Epithelial cell of proximal tubule (primary cell): ENCODE measurements at places on chromosomes 13 and 19. TPM values are rescaled to one million over a fixed set of nuclear protein-coding genes. Genes with fewer than 3 reads are reported as not detected.

The FGF9 gene
- total RNA-seq, result 0.22 and 0.75 TPM in 2 replicates

The ETV2 gene
- total RNA-seq, result 0.35 TPM in 1 of 2 replicates, not detected in the other

The CNOT3 gene
- total RNA-seq, result 17.7 and 20.5 TPM in 2 replicates

The PTGIR gene
- 0.07 and 0.58 TPM in 2 replicates for total RNA-seq

The ERICH4 gene
- not detected in 2 replicates for total RNA-seq

The CATSPERD gene
- total RNA-seq, result 0.65 TPM in 1 of 2 replicates, not detected in the other

The CCDC70 gene
- total RNA-seq, result not detected in 2 replicates

The KCNN4 gene
- total RNA-seq, result 8.3 and 11.6 TPM in 2 replicates

The SLITRK1 gene
- not detected in 2 replicates for total RNA-seq

The TUBA3C gene
- not detected in 2 replicates for total RNA-seq

The ADAMTS10 gene
- 2.0 and 4.8 TPM in 2 replicates for total RNA-seq

The IL17D gene
- total RNA-seq, result 0.22 and 0.35 TPM in 2 replicates

The ZNF155 gene
- total RNA-seq, result 2.8 and 4.3 TPM in 2 replicates
